ENCODE measurements at places on chromosomes 1 and 21.

- no peak for DNase-seq
Observed at GRCh38 chr1:207847116-207847515, 63.8 kb downstream of the CD34 start.

DNA sequence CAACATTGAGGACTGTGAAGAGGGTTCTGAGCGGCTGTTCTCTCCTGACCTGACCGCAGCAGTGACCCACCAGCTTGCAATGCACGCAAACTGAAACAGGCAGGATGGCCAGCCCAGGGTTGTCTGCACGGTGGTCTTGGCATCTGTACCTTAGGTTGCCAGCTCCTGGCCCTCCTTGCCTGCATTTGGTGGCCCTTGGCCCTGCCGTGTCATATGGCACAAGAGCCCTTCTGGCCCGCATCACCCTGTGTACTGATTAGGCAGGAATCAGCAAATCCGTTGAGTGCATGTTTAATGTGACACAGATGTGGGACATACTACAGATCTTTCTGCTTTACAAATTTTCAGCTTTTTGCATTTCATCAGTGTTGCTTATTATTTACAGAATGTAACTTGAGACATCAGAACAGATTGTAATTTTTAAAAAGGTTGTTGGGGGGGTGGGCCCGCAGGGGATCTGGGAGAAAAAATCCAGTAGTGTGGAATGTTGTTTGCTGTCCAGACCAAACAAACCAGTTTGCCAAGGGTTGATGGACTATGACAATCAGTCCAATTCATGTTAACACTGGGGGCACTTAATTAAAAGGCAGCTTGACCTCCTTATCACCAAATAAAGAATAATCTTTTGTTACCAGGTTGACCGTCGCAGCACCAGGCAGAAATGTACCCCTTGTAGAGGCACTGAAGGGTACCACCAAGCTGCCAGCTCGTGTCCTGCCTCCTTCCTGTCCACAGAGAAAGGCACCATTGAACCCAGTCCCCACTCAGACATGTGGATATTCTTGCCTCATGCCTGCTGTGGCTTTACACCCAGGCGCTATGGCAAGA is 132.6 kb downstream of the DHRS3 start:
- DNase-seq = no peak

DNA sequence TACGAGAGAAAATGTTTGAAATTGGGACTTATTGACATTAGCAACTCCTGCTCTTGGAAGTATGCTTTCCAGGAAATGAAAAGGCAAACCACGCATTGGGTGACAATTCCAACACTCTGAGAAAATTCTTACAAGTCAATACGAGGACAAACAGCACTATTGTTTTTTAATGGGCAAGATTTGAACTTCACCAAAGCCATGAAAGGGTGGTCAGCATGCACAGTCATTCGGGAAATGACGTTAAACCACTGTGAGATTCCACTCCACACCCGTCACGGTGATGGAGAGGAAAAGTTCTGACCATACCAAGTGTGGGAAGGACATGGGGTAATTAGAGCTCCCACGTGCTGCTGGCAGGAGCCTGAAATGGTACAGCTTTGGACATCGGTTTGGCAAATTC is 12.2 kb upstream of the PRXL2B start:
- DNase-seq = no peak

DNA sequence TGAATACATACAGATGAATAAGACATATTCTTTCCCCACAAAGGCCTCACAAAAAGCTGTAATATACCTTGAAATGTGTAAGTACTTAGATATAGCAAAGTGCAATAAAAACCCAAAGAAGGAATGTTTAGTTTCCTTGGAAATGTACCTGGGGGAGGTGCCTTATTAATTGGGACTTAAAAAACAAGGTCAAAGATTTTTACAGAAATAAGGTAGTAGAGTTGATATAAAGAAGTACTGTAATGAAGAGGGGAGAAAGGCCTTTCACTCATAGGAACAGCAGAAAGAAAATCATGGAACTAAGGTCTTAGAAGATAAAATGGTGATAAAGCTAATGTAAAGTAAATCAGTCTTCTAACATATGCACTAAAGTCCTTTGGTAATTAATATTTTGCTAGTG is 153.9 kb upstream of the B3GALT2 start:
- DNase-seq = no peak
